ENCODE measurements at places on chromosomes 5 and 9.

- peak; percentile 43 for DNase-seq
These were observed 26.1 kb downstream of the IDNK start for GRCh38 chr9:83649080-83649479.

DNA sequence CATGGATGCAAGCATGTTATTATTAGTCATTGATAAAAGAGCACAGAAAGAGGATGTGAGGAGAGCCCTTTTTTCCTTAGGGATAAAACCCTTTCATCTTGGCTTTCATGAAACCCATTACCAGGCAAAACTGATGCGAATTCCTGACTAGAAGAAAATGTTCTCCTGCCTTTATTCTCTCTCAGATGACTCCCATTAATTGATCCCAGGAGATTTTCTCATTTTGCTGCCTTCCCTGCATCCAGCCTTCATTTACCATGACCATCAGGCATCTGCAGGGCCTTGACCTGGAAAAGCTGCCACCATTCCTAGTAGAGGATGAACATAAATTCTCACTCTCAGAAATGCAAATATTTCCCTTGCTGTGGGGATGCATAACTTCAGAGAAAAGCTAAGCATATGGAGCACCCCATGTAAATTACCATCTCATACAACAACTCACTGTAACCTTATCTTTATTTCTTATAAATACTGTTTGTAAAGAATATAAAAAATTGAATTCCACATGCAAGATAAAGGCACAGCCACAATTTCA lies 176.5 kb downstream of the PDE4D start:
- DNase-seq = no peak

- DNase-seq = no peak
These were observed 213.4 kb downstream of the GAS1 start for GRCh38 chr9:86733929-86734328.

DNA sequence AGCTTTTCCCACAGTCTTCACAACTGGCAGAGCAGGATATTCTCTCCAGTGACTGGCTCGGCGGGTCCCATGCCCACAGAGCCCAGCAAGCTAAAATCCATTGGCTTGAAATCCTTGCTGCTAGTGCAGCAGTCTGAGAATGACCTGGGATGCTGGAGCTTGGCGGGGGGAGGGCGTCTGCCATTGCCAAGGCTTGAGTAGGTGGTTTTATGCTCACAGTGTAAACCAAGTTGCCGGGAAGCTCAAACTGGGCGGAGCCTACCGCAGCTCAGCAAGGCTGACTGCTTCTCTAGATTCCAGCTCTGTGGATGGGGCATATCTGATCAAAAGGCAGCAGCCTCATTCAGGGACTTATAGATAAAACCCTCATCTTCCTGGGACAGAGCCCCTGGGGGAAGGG lies 194.1 kb downstream of the CCDC171 start:
- DNase-seq = no peak

DNA sequence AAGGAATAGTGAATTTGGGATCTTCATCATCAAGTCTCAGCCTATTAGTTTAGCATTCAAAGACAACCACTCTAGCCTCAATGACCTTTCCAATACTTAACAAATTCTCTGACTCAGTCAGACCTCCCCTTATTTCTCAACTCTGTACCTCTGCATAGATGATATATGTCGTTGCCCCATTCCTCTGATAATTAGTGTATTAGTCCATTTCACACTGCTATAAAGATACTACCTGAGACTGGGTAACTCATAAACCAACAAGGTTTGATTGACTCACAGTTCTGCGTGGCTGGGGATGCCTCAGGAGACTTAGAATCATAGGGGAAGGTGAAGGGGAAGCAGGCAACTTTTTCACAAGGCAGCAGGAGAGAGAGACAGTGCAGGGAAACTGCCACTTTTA lies 8.9 kb downstream of the MRPL22 start:
- no peak for DNase-seq

GRCh38 chr9:127199001-127199791 lies 65.4 kb upstream of the GARNL3 start:
- DNase-seq = peak; percentile 72

DNA sequence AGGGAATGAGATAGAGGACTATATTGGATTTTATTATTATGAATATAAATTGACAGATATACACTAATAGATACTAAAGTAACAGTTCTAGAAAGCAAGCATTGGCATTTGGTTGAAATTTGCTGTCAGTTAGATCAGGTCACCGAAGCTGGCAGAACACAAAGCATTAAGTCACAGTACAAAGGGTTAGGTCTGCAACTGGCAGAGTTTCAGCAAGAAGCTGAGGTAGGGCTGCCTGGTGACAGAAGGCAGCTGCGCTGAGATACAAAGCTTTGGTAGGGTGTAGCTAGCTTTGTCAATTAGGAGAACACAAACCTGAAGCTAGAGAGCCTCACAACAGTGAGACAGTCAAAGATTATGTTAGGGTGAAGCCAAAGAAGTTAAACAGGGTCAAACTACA lies 6.3 kb upstream of the CSNK1G3 start:
- no peak for DNase-seq

DNA sequence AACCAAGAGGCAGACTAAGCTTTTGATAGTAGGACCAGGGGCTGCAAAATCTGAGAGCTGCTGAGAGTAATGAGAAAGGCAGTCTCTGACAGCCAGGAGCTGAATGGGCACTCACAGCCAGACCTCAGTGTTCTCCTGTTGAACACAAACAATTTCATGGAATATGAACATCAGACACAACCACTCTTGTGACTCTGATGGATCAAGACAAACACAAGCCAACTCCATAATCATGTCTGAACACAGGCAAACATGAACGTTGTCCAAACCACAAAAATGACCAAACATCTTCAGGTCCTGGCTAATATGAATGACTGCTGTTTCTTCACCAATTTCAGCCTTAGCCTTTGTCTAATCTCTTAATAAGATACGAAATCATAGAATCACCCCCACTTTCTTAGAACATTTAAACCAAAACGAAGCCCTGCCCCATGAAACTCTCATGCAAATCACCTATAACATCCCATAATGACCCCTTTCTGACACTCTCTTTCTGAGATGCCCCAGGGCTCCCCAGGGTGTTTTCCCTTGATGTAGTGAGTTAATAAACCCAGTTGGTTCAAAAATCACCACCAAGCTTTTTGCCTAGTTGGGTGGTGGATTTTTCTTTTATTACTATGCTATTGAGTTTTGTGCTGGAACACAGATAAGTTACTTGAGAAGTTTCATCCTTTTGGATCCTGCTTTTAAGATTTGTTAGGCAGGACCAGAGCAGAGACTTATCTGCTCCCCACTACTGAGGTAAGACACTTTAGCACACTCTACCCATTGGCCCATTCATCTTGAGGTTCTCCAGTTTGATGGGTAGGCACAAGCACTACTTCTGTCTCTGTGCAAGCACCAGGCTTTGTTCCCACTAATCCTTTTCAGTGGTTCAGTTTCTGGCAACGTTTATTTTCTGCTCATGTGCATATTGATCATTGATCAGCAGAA lies 5.9 kb upstream of the ERAP2 start:
- DNase-seq = no peak

DNA sequence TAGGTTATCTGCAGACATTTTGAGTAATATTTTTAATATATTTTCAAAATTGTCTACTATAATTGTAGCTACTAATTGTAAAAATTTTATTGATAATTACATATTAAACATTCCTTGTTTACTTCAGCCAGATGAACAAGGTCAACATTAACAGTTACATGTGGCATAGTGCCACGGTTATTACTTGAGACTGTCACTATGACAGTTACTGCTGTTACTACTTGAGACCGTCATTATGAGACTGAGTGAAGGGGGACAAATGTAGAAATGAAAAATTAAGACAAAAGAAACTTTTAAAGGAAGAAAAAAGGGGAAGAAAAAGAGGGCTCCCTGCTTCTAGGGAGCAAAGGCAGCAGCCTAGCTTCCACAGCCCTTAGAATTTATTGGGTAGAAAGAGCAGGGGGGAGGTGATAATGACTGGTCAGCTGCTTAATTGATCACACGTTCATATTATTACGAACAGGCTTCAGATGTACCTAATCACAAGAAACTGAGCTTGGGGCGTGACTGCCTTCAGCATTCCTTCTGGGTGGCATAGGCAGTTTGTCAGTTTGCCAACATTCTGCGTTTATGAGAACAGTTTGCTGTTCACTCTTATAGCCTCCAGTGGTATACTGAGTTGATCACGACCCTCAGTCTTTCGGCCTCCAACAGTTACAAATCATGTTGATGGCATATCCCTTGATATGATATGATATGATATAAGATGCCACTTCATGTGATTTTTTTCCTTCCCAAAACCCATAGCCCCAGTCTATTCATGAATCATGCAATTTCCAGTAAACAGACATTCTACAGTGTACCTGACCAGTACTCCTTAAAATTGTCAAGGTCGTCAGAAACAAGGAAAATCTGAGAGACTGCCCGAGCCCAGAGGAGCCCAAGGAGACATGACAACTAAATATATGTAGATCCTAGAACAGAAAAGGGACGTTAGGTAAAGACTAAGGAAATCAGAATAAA lies 13.1 kb downstream of the MARCHF6 start:
- no peak for DNase-seq

DNA sequence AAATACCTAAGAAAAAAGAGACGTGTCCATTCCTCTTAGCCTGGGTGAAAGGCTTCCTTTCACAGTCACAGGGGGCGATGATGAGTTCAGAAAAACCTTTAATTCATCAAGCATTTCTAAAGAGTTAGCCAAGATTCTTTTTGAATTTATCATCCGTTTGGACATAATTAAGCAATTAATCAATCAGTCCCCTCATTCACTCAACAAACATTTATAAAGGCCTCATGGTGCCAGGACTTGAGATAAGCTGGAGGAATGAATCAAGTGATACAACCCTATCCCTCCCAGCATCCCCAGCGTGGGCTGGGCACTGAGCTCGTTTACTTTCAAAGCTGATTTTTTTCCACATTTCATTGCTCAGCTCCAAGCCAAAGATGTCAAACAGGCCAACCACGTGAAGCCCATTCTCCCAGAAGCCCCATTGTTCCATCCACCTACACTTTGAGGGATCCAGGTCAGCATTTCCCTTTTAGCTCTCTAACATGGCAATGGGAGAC lies 140.5 kb downstream of the SLIT3 start:
- DNase-seq = no peak

DNA sequence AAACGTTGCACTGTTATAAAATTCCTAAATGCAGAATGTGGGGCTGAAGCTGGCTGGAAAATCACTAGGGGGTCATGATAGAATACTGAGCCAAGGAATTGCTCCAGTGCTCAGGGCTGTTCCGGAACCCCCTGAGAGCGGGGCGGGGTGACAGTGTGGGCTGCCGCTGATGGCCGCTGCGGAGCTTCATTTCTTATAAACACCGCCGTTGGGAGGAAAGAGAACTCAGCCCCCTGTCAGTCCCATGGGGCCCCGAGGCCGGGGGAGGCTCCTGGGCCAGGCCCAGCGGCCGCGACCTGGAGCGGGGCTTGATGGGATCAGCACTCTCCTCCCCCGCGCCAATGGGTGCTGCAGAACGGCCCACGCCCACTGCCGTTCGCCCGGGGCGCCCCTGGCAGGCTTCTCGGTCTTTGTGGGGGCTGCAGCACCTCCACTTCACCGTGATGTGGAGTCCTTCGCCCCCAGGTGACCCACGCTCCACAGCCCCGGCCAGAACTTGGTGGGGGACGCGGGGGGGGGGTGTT lies 5.2 kb upstream of the IRF1 start:
- no peak for DNase-seq

- DNase-seq = no peak
These were observed 24.7 kb upstream of the TAS2R1 start for GRCh38 chr5:9654886-9655285.

DNA sequence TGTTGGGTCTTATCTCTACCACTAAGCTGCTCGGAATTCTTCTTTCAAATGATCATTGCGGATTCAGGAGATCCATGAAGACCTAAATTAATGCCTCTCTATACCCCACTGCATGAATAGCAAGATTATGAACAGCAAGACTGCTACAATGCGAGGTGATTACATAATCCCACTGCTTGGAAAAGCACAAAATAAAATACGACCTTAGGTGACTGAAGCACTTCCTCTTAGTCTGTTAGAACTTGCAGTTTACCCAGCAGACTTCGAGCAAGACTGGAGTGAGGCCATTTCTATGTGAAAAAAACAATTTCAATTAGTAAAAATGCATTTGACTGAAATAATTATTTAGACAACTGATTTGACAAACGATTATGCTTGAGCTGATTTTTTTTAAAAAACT lies 59.8 kb downstream of the SH3RF2 start:
- no peak for DNase-seq

- DNase-seq = no peak
These were observed 372.5 kb upstream of the GRIA1 start for GRCh38 chr5:153118018-153118417.

GRCh38 chr9:98236901-98237487 lies 18.5 kb downstream of the TBC1D2 start:
- no peak for DNase-seq

DNA sequence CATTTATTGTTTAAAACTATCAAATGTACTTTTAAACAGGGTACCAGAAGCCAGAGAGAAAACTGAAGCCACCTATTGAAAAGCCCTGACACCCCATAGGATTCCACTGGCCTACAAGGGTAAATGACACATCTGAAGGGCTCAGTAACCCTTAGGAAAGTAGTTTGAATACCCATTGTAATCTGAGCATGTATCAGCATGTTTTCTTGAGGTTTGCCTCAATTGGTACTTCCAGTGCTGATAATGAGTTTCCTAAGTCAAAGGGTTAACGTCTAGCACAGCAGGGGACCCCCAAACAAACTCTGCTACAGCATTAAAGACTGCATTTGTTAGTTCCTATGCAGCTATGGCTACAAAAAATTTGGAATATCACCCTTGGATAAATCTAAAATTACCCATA lies 657.1 kb downstream of the NR2F1-AS1 start:
- DNase-seq = no peak

DNA sequence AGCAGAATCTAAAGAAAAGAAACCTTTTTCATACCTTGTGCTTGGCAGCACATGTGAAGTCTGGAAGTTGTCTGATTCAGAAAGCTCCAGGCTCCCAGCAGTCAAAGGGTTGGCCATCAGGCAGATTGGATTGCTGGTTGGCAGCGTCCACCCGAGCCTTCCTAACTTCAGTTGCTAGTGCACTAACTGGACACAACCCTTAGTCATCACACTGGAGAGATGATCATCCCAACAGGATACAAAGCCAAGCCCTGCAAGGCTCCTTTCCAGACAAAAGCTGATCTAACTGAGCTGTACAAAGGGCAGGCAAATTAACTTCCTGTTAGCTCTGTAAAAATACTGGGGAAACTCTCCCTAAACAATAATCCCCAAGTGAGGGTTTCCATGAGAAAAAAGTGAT lies 185.6 kb downstream of the SNX18 start:
- DNase-seq = no peak

GRCh38 chr5:163503106-163504078 lies 2.0 kb upstream of the MAT2B start:
- no peak for DNase-seq

GRCh38 chr5:82176115-82176814 lies 101.9 kb downstream of the RPS23 start:
- no peak for DNase-seq

GRCh38 chr5:54520438-54520846 lies 2.9 kb downstream of the SNX18 start:
- no peak for DNase-seq

DNA sequence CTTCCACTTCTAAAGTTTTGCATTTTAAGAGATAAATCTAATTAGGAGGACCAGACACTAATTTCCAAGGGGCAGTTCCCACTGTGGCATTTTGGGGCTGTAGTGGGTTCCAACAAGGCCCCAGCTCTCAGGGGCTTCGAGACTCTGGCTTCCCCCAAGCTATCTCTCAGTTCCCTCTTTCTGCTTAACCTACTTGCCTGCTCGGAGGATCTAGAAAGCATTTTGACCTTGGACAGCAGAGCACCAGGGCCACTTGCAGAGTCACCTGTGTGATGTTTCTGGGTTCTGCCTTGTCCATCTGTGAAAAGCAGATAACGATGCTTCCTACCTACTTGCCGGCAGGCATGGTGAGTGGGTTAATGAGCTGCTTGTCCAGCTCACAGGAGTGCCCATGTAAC lies 175.4 kb downstream of the MED10 start:
- DNase-seq = no peak
